A673 (cell line): ENCODE measurements at places on chromosomes 6 and 20. TPM values are rescaled to one million over a fixed set of nuclear protein-coding genes. Genes with fewer than 3 reads are reported as not detected.

DNA sequence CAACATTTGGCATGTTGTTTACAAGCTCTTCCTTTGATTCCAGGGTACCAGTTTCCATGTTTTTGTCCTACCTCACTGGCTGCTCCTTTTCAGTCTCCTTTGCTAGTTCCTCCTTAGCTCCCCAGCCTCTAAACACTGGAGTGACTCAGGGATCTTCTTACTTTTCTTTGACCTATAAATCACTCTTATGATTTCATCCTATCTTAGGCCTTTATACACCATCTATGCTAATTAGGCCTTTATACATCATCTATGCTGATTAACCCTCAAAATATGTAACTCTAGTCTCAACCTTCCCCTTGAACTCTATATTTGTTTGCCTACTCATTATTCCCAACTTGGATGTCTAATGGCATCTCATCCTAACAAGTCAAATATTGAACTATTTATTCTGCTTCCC is 9.5 kb downstream of the TMEM30A start:
- H3K27me3 ChIP-seq = no peaks in the 10 kb centered on the region
- DNase-seq = peak; percentile 38
- H3K4me1 ChIP-seq = peaks cover 28% of the 10 kb centered on the region
- H3K4me3 ChIP-seq = no peak overlapping the region

- H3K27me3 ChIP-seq = no peaks in the 10 kb centered on the region
- peak; percentile 10 for DNase-seq
- H3K27ac ChIP-seq = no peak overlapping the region
- peaks cover 24% of the 10 kb centered on the region for H3K36me3 ChIP-seq
- no peaks in the 10 kb centered on the region for H3K4me1 ChIP-seq
- no peak overlapping the region for H3K4me3 ChIP-seq
These were observed 29.4 kb downstream of the GLO1 start for GRCh38 chr6:38673397-38674165.

DNA sequence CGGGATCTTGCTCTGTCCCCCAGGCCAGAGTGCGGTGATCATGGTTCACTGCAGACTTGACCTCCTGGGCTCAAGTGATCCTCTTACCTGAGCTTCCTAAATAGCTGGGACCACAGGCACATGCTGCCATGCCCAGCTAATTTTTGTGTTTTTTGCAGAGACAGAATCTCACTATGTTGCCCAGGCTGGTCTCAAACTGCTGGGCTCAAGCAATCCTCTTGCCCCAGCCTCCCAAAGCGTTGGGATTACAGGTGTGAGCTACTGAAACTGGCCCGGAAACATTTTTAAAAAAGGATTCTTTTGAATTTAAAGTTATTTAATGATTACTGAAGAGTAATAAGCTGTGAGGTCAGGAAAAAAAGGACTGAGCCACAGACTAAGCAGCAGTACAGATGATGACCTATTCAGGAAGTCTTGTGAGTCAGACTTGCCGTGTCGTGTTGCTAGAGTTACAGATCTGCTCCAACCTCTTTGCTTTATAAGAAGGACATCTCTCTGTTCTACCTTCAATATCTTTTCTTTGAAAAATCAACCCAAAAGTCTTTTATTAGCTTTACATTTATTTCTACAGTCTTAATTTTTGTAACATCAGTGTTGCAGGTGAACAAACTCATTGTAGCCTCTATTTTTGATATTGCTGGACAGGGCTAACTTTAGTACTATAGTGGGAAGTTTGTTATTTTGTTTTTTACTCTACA is 108.7 kb downstream of the NCOA3 start:
- peak; percentile 27 for DNase-seq
- H3K27me3 ChIP-seq = no peaks in the 10 kb centered on the region
- H3K27ac ChIP-seq = no peak overlapping the region
- no peaks in the 10 kb centered on the region for H3K36me3 ChIP-seq

The VARS2 gene
- 48.4 and 53.4 TPM in 2 replicates for total RNA-seq

DNA sequence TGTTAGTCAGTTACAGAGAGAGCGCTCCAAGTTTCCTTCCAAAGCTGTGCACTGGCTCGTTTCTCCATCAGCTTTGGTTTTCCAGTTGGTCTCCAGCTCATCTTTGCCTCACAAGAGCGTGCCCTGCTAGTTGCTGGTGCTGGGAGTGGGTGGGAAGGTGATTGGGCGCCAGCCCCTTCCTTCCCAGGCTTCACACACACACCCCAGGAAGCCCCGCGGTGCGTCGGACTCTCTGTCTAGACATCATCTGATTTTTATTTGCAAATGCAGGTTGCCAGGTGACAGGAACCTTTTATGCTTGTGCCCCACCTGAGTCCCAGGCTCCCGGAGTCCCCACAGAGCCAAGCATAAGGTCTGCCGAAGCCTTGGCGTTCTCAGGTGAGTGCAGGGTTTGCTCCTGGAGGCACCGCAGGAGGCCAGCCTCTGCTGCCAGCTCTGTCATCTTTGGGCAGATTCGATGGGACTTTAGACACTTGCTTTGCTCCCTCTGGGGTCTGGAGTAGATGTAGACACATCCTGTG is 7.1 kb downstream of the IRF4 start:
- H3K36me3 ChIP-seq = no peaks in the 10 kb centered on the region
- no peak overlapping the region for H3K27ac ChIP-seq
- H3K4me1 ChIP-seq = no peaks in the 10 kb centered on the region
- no peak for DNase-seq

- peaks cover 76% of the 10 kb centered on the region for H3K36me3 ChIP-seq
- DNase-seq = no peak
- no peak overlapping the region for H3K27ac ChIP-seq
- H3K27me3 ChIP-seq = no peaks in the 10 kb centered on the region
- no peaks in the 10 kb centered on the region for H3K4me1 ChIP-seq
These were observed 27.6 kb downstream of the POLR1C start for GRCh38 chr6:43544461-43544860.

DNA sequence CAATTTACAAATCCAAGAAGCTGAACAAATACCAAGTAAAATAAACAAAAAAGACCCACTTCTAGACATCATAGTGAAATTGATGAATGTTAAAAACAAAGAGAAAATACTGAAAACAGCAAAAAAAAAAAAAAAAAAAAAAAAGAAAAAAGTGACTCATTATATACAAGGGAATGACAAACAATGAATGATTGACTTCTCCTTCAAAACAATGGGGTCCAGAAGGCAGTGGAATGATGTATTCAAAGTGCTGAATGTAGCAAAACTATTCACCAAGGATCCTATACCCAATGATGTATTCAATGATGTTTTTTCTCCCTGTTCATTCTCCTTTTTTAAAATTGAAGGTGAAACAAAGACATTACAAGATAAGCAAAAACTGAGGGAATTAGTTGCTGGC is 650.0 kb downstream of the UTRN start:
- H3K4me3 ChIP-seq = no peak overlapping the region
- no peaks in the 10 kb centered on the region for H3K27me3 ChIP-seq
- no peak overlapping the region for H3K27ac ChIP-seq
- no peaks in the 10 kb centered on the region for H3K36me3 ChIP-seq
- no peak for DNase-seq

GRCh38 chr6:36679043-36679833 is 724 bp downstream of the CDKN1A start:
- H3K27me3 ChIP-seq = no peaks in the 10 kb centered on the region
- peak overlapping the region; percentile 70 for H3K27ac ChIP-seq
- H3K36me3 ChIP-seq = no peaks in the 10 kb centered on the region
- DNase-seq = peak; percentile 43
- H3K4me3 ChIP-seq = peak overlapping the region; percentile 72

GRCh38 chr6:79672631-79673111 is 41.5 kb downstream of the SH3BGRL2 start:
- no peaks in the 10 kb centered on the region for H3K36me3 ChIP-seq
